ENCODE measurements at places on chromosomes 2 and 18.

- DNase-seq, result no peak
Measured at GRCh38 chr2:218727502-218728165, 17.0 kb downstream of the TTLL4 start.

GRCh38 chr2:84646514-84646913, 130.2 kb downstream of the DNAH6 start:
- DNase-seq, result no peak

DNA sequence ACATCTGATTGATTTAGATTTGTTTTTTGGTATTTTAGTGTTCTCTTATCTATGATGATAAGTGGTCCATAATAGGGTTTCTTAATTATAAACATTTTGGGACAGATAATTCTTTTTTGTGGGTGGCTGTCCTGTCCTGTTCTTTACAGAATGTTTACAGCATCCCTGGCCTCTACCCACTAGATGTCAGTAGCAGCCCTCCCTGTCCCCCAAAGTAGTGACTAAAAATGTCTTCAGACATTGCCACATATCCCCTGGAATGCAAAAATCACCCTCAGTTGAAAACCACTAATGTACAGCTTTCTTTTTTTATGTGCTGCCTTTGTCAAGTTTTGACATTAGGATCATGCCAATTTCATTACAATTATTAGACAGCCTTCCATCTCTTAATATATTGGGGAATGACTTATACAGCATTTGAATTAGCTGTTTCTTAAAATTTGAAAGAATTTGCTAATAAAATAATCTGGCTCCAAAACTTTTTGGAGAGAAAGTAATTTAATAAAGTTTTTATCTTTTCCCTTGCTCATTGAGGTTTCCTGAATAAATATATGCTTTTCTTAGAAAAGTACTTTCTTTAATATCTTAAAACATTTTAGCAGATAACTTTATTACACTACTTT, 19.5 kb downstream of the WIPF1 start:
- DNase-seq, result no peak

DNA sequence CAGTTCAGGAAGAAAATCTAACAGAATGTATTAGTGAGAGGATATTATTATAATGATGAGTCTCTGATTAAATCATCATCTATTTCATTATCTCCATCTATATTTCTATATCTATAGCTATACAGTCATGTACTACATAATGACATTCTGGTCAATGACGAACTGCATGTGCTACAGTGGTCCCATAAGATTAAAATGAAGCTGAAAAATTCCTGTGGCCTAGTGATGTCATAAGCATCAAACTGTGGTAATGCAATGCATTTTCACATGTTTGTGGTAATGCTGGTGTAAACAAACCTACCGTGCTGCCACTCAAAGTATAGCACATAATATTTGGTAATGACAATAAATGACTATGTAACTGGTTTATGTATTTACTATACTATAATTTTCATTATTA, 1127.9 kb upstream of the CHAC2 start:
- no peak for DNase-seq

GRCh38 chr2:224565452-224566035, 19.6 kb downstream of the CUL3 start:
- DNase-seq, result no peak
